ENCODE measurements at places on chromosomes 6 and 20. TPM values are rescaled to one million over a fixed set of nuclear protein-coding genes. Genes with fewer than 3 reads are reported as not detected.

EDN1 gene
- 3.2 TPM for total RNA-seq

EXOC2 gene
- total RNA-seq: 8.5 TPM

DNA sequence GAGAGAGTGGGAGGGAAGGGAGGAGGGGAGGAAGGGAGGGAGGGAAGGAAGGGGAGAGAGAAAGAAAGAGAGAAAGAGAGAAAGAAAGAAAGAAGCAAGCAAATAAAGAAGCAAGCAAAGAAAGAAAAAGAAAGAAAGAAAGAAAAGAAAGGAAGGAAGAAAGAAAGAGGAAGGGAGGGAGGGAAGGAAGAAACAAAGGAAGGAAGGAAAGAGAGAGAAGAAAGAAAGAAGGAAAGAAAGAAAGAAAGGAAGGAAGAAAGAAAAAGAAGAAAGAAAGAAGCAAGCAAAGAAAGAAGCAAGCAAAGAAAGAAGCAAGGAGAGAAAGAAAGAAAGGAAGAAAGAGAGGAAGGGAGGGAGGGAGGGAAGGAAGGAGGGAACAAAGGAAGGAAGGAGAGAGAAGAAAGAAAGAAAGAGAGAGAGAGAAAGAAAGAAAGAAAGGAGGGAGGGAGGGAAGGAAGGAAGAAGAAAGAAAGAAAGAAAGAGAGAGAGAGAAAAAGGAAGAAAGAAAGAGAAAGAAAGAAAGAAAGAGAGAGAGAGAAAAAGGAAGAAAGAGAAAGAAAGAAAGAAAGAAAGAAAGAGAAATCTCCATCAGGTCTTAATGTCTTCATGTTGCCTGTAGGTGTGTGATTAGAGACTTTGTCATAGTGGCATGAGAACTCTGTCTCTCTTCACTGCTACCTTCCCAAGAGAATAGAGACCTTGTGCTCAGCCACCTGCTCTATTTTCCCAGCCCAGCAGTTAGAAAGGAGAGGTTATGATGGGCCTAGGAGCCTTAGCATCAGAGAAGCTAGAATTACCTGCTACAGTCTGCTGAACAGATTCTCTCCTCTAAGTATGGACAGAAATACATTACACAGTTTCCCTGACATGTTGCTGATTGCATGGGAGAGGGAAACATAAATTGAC lies 5.0 kb downstream of the SEMG1 start:
- no peak for DNase-seq

DNA sequence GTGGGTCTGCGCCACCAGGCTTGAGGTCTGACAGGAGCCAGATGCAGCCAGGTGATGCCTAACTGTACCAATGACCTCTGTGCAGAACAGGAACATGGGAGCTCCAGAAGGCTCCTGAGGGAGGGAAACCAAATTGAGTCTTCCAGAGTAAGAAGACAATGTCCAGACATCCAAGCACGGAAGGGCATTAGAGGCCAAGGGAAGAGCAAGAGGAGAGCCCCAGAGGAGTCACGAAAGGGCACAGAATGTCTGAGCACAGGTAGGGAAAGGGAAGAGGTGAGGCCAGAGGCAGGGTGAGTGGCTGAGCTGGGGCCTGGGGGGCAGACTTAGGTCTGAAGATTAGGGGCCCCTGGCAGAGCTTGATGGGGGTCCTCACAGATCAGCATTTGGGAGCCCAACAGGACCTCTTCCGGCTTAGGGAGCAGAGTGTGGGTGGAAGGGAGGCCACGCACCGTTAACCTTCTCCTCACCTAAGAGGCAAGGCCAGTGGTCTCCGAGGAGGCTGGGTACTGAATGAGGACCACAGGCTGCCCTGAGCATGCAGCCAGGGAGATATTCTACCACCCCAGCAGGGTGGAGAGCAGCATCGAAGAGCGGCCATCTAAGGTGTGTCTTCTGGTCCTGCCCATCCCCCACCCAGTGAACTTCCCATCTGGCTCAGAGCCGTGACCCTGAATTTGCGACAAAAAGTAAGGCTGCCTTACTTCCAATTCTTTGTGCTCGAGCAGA lies 41.7 kb downstream of the RRBP1 start:
- DNase-seq: no peak

DNA sequence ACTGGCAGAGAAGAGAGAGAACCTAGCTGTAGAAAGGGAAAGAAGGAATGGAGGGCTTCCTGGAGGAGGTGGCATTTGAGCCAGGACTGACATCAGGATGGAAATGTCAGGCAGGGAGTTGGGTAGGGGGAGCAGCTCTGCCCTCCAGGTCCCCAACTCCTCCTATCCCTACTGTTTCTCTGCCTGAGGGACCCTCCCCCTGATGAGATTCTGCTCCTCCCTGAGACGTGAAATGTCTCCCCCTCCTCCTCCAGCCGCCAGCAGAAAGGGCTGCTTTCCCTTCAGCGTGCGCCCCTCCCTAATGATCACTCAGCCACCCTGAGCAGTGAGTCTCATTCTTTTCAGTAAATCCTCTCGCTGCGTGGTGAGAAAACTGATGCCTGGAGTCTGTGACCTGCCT lies 40.6 kb downstream of the HLA-DPB1 start:
- no peak for DNase-seq

DNA sequence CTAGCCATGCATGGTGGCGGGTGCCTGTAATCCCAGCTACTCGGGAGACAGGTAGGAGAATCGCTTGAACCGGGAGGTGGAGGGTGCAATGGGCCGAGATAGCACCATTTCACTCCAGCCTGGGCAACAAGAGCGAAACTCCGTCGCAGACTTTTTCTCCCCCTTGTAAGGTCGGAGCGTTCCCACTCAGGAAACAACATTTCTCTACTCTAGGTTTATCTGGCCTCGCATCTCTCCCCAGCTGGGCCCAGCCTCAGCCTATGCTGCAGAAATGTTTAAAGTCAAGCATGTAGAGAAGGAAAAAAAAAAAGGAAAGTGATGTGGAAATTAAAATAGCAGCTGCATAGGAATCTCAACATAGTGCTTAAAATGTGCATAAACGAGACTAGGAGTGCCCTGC lies 172.3 kb downstream of the TRIM27 start:
- no peak for DNase-seq

Data from psoas muscle (tissue), 8 donors.